ENCODE measurements at places on chromosomes 5 and 9.

- no peak for DNase-seq
These were observed 37.1 kb downstream of the DNAJB5 start for GRCh38 chr9:35026671-35027070.

DNA sequence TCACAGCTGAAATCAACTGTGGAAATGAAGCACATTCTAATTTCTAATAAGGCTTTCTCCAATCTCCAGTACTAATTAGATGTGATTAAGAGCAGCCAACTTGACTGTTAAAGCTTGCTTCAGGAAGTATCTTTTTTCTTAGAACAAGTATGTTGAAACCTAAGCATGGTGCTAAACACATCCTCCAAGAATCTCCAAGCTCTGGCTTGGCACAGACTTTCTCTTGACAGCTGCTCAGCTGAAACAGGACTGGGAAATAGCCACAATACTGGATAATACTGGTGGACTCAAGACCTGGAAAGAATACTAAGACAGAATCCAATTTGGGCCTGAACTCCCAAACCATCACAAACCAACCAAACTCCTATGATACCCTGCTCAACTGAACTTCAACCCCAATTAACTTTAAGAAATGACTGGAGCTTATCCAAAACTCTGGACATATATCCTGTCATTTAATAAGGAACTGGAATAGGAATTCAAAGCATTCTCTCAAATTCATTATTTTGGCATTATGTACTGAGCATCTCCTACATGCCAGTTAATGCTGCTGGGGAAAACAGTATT is 16.2 kb downstream of the PRKAA1 start:
- no peak for DNase-seq

DNA sequence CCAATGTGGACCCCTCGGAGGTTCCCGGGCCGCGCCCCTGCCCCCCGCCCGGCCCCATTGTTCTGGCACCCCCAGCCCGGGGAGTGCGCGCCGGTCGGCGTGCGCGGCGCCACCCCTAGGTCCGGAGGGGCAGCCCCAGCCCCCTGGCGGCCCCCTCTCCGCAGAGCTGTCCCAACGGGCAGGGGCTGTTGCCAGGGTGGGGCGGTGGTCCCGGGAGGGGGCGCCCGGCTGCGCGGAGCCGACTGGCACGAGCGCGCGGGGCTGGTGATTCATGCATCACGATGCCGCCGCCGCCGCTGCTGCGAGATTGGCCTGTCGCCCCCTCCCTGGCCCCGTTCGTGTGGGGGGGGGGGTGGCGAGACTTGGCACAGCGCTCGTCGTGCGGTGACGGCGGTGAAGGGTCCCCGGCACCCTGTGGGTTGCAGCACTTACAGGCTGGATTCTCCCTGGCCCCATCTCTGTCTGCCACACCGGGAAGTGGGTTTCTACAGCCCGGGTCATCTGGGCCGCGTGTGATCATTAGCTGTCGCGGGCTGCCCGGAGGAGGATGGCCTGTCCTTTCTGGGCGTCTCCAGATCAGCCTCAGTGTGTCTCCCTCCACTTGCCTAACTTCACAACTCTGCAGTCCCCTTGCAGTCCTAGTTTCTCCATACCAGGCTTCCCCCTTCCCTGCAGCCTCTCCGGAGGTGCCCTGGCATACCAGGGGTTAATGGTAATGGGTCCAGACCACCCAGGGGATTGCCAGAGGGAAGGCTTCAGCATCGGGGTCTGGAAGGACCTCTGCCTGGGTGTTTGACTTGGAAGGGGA is 858 bp downstream of the NCS1 start:
- DNase-seq: peak; percentile 29

- DNase-seq: no peak
These were observed 162.8 kb downstream of the KCTD16 start for GRCh38 chr5:144333336-144333920.

GRCh38 chr5:13990896-13991295 is 46.4 kb upstream of the DNAH5 start:
- DNase-seq: no peak

DNA sequence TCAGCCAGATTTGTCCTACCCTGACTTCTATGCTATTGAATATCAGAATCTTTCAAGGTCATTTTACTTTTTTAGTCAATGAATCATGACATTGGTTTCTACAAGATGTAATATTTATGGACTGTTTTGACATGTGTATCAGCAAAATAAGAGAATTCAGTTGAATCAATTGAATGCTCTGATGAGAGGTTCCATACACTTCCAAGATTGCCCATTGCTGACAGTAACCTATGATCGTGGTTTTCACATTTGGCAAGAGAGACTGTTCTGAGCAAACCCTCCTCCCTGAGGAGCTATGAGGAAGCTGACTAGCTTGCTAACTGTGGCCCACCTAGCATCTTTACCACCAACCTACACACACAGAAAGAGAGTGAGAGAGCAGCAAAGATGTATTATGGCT is 56.7 kb upstream of the FST start:
- no peak for DNase-seq

- DNase-seq: no peak
These were observed 61.3 kb upstream of the RNF38 start for GRCh38 chr9:36461323-36461722.

DNA sequence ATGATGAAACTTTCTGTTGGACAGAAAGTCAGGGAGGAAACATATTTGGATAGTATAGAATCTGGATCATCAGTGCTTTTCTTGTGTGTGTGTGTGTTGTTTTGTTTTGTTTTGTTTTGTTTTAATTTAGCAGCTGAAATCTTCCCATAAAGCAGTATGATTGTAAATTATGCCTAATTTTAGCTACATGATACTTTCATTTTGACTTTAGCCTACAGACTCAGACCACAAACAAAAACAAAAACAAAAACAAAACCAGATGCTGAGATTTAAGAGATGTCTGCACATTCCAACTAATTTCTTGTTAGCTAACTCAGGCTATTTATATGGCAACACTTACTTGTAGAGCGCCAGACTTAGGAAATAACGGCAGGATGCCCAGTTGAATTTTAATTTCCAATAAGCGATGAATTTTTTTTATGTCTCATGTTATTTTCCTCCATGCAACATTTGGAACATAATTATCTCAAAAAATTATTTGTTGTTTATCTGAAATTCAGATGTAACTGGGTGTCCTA is 119.5 kb upstream of the TRPC7 start:
- DNase-seq: no peak

DNA sequence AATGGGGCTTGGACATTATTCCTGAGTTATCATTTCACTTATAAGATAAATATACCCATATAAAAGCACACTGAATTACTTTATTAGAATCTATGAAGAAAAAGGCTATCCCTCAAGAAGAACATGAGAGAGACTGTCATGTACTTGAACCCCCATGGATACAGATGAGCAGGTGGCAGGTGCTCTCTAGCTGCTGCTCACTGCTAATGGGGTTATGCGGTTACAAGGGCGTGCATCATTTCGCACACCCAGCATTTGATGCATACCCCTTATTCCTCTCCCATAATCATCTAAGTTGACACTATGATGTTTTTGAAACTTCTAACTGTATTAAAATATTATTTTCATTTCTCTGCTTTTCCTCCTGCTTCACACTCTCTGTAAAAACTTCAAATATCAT is 16.4 kb downstream of the ITK start:
- no peak for DNase-seq

- no peak for DNase-seq
These were observed 2.5 kb upstream of the MED27 start for GRCh38 chr9:132082188-132082587.

DNA sequence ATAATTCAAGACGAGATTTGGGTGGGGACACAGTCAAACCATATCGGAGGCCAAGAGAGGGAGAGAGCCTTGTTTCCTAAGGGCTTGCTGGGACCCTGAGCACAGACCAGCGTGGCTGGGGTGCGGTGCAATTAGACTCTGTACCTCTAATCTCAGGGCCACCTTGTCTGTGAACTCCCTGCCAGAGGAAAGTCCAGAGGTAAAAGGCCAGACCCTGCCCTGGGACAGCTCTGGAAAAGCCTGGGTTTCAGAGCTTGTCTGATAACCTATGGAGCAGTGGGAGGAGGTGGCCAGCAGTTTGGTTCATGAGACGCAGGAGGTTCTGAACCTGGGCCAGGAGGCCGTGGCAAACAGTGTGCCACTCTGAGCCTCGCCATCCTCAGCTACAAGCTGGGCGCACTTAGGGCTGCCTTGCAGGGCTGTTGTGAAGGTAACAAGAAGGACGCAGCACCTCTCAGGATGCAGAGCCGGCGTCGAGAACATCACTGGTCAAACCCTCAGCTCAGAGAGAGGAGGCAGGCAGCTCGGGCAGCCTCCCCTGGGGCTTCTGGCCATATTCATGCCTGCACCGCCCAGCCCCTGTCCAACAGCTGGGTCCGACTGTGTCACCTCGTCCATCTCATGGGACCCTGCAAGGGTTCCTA is 4.8 kb upstream of the DOLPP1 start:
- DNase-seq: no peak

- DNase-seq: no peak
These were observed 20.0 kb upstream of the MYOT start for GRCh38 chr5:137847687-137848086.

DNA sequence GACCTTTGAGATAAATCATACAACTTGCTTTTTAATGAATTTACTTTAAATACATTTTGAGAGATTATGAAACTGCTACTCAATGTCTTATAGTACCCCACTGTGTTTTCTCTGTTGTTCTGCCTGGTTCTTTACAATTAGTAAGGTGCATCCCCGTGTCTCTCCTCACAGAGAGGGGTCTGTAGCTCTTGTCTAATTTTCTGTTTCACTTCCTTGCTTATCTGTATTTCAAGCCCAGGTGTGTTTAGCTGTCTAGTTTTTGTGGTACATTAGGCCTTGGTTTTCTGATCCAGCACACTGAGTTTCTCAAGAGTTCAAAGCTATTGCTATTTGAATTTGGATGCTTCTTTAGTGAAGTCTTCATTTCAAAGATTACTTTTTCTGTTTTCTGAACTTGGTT is 105.1 kb downstream of the MAST4 start:
- DNase-seq: no peak

DNA sequence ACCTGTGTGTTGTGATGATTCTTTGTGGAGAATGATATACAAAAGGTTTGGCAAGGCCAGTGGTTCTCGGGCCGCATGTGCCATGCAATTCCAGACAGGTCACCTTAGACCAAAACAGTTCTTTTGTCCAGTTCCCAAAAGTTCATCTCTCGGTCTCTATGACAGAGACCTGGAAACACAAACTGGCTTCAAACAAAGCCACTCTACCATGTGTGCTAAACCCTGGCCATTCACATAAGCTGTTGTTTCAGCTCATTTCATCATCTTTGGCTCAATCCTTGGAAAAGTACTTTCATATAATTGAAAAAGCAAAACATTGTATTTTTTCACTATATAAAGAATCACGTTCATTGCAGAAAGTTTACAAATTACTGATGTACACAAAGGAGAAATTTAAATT is 210.5 kb upstream of the SEMA6A start:
- DNase-seq: no peak

DNA sequence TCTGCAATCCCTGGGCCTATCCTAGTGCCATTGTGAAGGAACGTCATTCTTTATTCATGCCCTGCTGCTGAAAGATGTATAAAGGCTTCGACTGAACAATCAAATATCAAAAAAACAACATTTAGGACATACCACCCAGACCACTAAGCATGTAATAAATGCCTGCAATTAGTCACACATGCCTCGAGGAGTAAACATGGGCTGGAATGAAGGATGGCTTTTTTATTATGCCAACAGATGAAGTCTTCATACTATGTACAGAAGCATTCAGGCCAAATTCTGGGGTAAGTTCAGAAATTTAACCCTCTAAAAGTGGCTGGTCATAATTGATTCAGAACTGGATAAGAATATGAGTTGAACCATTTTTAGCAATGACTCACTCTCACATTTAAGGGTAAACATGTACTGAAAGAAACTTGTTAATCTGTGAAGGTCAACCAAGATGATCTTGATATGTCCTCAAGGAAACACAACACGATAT is 38.1 kb downstream of the FAM240B start:
- DNase-seq: no peak

GRCh38 chr5:94433397-94434163 is 184.8 kb downstream of the KIAA0825 start:
- DNase-seq: no peak

GRCh38 chr5:91898019-91898418 is 514.9 kb upstream of the ARRDC3 start:
- DNase-seq: no peak

DNA sequence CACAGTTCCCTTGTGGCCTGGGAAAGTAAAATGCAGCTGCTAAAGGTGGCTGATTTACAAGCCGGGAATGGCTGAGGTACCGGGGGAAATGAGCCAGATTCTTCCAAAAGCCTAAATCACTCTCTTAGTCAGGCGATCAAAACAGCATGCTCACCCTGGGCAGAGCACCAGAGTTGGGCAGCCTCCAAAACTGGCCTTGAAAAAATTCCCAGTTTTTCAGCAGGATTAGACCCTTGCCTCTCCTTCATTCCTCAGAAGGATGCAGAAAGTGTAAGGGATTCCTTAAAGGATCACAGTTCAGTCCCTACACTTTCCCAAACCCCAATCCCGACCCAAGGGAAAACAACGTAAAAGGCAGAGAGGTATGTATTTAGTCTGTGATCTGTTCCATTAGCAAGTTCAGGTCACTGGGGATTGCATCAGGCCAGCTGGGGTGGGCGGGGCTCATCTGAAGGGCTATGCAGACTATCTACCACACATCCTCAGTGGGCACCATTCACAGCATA is 16.9 kb downstream of the TMEM174 start:
- no peak for DNase-seq

DNA sequence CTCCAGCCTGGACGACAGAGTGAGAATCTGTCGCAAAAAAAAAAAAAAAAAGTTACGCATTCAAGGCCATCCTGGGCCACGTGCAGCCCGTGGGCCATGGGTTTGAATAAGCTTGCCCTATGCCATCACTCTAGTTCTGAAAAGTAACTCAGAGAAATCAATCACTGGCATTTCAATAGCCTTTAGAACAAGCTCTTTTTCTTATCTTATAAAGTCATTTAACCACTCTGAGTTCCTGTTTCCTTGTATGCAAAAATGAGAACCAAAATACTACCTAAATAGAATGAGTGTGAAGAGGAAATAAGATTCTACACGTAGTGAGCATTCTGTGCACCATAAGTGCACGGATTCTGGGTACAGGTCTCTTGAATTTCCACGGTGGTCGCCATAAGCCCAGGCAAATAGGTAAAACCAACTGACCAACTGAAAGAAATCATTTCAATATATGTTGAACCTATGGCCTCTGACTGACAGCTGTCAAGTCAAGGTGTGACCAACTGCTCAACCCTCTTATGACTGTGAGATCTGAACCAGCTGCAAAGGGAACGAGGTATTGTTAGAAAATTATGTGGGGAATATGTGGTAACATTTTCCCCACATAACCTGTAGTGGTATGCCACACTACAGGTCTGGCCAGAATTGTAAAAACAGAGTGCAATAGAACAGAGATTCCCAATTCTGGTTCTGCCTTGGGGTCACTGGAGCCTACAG is 143.9 kb upstream of the LHFPL2 start:
- DNase-seq: no peak

DNA sequence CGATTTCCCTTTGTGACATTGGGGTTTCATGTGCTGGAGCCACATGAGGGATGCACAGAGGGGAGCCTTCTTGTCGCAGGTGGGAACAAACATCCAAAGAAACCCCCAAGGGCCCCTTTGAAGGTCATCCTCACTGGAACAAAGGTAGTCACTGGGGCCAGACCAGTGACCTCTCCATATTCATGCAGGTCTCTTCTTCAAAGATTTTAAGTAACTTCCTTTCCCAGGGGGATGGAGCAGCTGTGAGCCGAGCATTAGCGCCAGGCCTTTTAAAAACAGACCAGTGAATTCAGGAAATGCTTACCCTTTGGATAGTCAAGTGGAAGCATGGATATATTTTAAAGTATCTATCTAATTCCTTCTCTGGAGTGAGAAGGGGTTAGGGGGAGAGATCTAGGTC is 33.0 kb downstream of the DAPK1 start:
- no peak for DNase-seq

GRCh38 chr9:28007097-28007817 is 434.0 kb upstream of the C9orf72 start:
- DNase-seq: no peak

Data from CD8-positive, alpha-beta memory T cell (primary cell).